ENCODE measurements at places on chromosomes 1 and 21.

- DNase-seq = no peak
Observed at GRCh38 chr1:233620065-233620464, 6.2 kb downstream of the KCNK1 start.

GRCh38 chr1:28099050-28099769, 10.8 kb upstream of the EYA3 start:
- DNase-seq = no peak

DNA sequence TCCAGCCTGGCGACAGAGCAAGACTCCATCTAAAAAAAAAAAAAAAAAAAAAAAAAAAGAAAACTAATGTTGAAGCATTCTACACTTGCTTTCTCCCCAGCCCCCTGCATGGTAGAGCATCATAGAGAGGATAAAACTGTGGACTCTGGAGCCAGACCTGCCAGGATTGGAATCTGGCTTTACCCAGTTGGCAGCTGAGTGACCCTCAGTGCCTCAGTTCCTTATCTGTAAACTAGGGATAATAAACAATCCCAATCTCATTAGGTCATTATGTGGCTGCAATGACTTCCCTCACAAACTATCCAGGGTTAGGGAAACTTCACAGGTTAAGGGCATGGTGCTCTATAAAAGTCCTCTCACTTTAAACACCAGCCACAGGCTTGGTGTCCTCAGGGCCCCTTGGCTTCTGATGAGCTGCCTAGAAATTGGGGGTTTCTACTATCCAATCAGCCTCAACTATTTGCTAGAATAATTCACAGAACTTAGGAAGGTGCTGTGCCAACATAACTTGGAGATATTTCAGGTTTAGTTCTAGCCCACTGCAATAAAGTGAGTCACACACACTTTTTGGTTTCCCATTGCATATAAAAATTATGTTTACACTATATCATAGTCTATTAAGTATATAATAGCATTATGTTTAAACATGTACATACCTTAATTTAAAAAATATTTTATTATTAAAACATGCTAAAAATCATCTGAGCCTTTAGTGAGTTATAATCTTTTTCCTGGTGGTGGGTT, 180.5 kb upstream of the B3GALT2 start:
- no peak for DNase-seq

GRCh38 chr1:236251587-236251986, 30.2 kb downstream of the ERO1B start:
- no peak for DNase-seq

DNA sequence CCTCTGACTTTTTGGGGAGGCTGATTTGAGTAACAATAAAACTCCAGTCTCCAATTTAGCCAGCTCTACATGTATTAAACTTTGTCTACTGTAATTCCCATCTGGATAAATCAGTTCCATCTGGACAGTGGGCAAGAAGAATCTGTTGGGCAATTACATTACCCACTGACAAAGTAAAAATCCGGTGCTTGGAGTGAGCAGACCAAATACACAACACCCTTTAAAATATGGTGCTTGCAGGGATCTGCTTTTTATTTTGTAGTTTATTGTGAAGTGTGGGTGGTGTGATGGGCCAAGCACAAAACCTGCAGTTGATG, 8.9 kb upstream of the CD55 start:
- DNase-seq = no peak

DNA sequence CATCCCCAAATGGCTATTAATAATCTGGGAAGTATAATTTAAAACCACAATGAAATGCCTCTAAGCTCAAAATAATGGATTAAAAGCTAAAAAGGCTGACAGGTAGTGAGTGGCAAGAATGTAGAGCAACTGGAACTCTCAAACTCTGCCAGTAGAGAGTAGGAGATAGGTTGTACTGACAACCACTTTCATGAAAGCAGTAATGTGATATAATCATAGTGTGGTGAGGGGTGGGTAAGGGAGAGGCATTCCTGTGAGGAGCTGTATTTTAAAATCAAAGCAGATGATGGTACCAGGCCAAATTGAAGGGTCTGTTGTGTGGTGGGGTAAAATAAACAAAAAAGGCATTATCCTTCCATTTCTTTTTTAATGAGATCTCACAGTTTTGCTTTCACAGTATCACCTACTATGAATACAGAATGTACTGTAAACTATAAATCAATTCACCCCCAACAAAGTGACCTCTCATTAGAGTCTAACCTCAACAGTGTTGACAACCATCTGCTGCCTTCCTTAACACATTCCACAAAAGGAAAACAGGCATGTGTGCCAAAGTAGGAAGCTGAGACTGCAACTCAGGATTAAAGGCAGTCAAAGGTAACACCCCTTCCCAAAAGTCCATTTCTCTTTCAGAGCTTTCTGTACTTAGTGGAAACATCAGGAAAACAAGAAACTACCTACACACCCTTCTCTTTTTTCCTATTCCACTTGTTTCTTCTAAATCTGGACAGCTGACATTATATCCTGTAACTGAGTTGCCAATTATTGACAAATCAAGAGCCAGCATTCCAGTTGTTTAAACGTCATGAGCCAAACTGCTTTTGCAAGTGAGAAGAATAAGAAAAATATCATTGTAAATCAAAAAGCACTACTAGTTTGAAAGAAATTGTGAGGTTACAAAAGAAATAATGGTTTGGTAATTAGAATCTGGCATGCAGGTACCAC, 130.8 kb downstream of the FAF1 start:
- DNase-seq = no peak

DNA sequence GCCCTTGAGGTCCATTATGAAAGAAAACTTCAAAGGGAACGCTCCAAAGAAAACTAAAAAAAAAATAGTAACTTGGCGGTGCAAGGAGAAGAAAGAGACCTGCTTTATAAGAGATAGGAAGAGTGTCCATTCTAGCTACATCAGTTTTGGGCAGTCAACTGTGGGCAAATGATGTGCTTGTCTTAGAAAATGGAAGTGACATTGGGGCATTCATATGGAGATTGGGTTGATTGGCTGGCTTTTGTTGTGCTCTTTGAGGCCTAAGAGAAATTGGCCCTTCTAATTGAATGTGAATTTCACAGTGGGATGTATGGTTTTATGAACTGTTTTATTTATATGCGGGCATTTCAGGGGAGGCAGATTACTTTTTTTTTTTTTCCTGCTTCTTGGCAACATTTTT, 13.2 kb downstream of the PPP1R12B start:
- DNase-seq = no peak

GRCh38 chr1:104463126-104463697, 713.5 kb downstream of the AMY1C start:
- DNase-seq = no peak

DNA sequence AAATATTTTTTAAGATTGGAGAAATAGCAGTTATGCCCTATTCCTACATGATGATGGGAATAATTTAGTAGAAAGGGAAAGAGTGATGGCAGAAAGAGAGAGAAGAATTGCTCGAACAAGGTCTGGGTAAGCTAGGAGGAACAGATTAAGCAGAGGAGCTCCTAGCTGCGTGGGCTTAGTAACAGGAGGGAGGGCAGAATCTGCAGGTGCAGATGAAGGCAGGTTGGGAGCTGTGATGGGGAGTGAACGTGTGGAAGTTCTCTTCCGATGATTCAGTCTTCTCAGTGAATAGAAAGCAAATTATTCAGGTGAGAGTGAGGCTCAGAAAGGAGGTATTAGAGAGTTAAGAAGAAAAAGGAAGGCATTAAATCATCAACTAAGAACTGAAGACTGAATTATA, 8.3 kb upstream of the CR1 start:
- DNase-seq = no peak

GRCh38 chr21:37207441-37208009, 59.6 kb downstream of the VPS26C start:
- DNase-seq = no peak

Data from hematopoietic multipotent progenitor cell treated with erythropoietin and hydrocortisone succinate and interleukin-3 and kit ligand, for 17 days (in vitro differentiated cells).